Muscle of leg (tissue), 16 donors: ENCODE measurements at places on chromosomes 7 and 10. TPM values are rescaled to one million over a fixed set of nuclear protein-coding genes. Genes with fewer than 3 reads are reported as not detected.

DNA sequence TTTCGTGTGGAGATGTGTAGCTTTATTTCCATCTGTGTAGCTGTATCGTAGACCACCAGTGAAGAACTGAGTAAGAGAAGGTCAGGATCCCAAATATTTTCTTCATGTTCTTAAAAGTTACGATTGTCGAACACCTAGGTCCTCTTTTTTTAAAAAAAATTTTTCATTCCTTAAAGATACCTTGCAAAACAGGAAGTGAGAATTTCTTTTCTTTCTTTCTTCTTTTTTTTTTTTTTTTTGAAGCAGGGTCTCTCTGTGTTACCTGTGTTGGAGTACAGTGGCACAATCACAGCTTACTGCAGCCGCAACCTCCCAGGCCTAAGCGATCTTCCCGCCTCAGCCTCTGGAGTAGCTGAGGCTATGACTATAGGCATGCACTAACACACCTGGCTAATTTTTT is 60.8 kb downstream of the PHTF2 start:
- DNase-seq, result no peak

GRCh38 chr7:77335581-77335980 is 80.6 kb downstream of the GSAP start:
- peak; percentile 53 for DNase-seq

DNA sequence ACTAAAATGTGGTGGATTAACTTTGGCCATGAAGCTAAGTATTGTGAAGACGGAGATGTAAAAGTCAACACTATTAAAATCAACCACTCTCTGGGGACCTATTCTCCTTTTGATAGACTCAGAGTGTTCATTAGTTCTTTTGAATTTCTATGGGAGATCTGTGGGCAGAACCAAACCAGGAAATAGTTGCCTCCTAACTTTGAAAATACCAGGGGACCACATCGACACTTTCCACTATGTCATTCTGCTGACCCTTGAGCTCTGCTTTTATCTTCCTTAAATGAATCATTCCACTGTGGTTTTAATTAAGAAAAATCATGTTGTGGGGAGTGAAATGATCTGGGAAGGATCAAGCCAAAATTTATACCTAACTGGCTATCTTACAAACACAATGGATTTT is 960.5 kb downstream of the GATA3 start:
- DNase-seq, result no peak

- peak; percentile 98 for DNase-seq
These were observed 115.0 kb upstream of the ZNF438 start for GRCh38 chr10:31146491-31147209.

- DNase-seq, result no peak
These were observed 63.3 kb downstream of the RASGEF1A start for GRCh38 chr10:43203448-43204041.

Gene MYPN
- total RNA-seq, result 69.2 TPM
